ENCODE measurements at places on chromosomes 4 and X.

DNA sequence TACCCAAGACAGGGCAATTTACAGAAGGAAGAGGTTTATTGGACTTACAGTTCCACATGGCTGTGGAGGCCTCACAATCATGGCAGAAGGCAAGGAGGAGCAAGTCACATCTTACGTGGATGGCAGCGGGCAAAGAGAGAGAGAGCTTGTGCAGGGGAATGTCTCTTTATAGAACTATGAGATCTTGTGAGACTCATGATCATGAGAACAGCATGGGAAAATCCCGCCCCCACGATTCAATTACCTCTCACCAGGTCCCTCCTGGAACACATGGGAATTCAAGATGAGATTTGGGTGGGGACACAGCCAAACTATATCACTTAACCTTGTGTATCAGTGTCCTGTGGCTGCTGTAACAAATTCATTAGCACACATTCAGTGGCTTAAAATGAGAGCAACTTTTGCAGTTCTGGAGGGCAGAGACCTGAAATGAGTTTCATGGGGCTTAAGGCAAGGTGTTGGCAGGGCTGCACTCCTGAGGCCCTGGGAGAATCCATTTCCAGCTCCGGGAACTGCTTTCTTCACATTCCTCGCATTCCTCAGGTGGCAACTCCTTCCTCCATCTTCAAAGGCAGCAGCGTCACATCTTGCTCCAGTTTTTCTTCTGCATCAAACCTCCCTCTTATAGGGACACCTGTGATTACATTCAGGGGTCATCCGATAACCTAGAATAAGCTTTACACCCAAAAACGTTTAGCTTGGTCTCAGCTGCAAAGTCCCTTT is 22.3 kb upstream of the NSG1 start:
- DNase-seq, result no peak

DNA sequence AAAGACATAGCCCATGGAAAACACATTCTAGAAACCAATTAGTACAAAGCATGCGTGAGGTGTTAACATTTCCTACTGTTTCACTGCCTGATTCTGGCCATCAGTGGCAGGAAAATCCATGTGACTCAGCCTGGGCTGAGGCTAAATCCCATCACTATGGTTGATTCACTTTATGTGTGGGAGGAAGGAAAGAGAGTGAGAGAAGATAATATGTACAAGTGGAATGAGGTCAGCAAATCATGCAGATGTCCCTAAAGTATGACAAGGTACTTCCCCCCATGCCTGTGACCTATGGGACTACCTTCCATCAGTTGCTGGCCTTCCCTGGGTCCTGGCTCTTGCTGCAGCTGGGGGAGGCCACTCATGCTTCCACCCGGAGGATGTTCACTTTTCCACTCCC is 64.2 kb upstream of the MAP3K15 start:
- no peak for DNase-seq

DNA sequence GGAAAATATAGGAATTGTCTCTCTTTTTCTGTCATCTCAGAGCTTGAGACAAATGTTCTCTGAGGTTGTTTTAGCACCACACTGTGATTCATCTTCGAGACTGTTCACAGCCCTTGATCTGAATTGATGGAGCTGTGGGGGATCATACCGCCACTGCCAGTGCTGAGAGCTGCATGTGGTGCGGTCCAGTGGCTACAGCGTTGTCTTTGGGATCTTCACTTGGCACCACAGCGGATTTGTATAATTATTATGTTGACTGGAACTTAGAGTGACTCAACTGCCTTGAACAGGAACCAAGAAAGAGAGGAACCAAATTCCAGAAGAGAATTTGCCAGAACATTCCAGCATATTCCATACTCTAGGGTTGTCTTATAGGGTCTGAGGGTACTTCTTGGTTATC is 29.1 kb downstream of the TBL1X start:
- DNase-seq, result no peak

- no peak for DNase-seq
Measured at GRCh38 chr4:179539641-179540040, 2097.4 kb upstream of the AGA start.

GRCh38 chrX:20060961-20061748 is 55.6 kb downstream of the MAP7D2 start:
- DNase-seq, result no peak

Data from activated naive CD4-positive, alpha-beta T cell treated with anti-CD3 and anti-CD28 coated beads, Interleukin-2, amount 50 U/mL, for 16 hours (primary cell).